ENCODE measurements at places on chromosomes 3 and 15.

DNA sequence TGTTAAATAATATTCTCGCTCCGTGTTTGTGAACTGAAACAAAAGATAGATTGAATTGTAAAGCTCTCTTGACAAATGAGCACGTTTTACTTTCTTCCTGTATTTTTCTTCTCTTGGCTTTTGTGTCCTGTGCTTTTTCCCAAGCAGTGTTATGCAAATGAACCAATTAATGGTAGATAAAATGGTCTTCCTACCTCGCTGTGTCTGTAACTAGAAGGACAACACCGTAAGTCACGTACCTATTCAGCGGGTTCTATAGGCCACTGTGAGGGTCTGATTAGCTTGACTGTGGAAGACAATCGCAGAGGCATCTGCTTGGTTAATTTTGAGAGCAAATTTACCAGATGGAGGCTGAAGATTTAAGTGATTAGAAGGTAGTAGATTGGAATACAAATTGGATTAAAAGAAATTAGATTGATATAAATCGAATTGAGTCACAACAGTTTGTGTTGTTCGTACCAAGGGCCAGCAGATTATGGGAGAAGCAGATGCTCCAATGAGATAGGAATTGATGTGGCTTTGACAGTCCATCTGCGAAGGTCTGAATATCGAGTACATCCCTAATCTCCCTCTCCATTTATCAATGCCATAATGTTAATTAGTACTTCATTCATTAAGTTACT is 40.2 kb downstream of the ROBO2 start:
- no peak for DNase-seq

GRCh38 chr3:177820683-177821316 is 623.5 kb upstream of the TBL1XR1 start:
- DNase-seq, result peak; percentile 84

DNA sequence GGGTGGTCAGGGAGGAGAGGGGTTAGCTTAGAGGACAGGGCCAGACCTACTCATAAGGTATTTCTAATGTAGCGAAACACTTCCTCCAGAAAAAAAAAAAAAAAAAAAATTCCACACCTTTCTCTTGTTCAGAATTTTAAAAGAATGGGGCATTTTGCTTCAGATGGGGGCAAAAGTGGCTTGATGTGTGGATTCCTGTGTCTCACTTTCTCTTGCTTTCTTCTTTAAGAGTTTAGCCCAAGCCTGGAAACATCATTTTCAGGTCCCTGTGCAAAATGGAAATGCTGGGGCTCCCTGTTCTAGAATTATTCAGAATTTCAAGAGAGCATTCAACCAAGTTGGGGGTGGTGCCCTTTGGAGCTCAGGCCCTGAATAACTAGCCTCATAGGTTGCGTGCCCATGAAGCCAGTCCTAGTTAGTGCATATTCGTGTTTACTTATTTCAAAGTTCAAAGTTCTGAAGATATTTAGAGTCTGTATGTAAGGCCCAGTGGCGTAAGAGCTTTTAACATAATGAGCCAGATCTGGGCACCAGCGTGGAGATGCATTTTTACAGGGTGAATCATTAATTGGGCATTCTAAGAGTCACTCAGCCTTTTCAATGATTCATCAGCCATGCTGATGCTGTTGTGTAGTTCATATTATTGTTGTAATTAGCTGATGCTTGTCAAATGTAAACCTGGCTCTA is 104.5 kb downstream of the RPLP1 start:
- DNase-seq, result no peak

DNA sequence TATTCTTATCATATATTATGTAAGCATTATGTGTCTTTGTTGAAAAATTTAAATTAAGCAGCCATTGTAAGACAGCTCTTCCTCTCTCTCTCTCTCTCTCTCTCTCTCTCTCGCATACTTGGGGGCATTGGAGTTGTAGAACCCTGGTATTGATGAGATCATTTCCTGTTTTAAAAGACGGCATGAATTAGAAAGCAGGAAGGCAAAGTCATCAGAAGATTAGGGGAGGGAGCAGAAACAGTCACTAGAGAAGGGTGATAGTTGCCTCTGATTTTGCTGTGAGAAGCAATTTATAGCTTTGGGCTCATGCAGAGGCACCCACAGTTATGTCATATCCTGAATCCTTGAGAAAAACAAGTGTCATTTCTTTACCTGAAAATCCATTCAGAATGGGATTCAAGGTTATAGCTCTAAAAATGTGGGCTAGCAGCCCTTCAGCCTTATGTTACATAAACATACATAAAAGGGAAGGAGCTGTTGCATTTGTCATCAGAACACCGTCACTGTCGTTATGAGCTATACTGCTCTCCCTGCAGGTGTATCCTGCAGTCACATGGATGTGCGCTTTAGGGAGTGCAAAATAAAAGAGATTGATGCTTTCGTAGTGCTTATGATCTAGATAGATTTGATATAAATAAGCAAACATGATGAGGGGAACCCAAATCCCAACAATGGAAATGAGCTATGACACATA is 213.8 kb downstream of the NR1D2 start:
- no peak for DNase-seq

DNA sequence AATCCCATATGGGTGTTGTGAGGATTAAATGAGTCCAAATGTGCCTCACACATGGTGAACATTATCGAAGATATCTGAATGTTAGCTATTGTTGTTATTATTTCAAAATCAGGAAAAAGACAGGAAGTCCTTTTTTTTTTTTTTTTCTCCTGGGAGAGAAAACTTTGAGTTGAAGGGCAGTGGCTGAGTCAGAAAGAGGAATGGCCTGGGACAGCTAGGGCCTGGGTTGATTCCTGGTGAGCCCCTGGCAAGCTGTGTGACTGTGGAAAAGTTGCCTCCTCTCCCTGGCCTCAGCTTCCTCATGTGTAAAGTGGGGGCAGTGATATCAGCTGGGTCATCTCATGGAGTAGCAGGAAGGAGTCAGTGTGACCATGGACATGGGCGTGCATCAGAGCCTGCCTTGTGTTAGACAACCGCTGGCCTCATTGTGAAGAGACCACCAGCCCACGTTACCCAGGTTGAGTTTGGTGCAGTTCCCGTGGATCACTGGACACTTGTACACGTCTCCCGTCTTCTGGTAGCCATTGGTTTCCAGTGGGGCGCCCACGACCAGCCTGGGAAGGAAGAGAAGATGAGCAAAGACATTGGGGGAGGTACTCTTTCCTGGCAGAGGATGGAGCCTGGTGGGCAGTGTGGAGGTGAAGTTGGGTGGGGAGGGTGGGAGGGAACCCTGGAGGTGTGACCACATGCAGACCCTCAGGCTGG is 63.1 kb downstream of the ITGA11 start:
- DNase-seq, result peak; percentile 14

DNA sequence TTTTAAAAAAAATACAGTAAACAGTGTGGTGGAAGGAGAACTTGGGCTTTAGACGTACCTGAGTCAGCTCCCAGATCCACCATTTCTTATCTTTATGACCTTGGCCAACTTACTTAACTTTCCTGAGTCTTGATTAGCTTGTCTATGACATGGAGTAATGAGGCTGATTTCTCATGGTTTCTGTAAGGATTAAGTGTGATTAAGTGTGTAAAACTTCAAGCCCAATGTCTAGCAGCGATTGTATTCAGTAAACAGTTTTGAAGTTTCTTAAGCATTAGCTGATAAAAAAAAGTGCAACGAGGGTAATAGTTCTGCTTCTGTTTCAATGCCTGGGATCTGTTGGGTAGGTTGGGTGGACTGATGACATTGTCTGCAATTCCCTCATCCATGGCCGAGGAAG is 10.8 kb downstream of the TRPM1 start:
- no peak for DNase-seq

- no peak for DNase-seq
Observed at GRCh38 chr3:83524901-83525300, 1433.9 kb upstream of the CADM2 start.

DNA sequence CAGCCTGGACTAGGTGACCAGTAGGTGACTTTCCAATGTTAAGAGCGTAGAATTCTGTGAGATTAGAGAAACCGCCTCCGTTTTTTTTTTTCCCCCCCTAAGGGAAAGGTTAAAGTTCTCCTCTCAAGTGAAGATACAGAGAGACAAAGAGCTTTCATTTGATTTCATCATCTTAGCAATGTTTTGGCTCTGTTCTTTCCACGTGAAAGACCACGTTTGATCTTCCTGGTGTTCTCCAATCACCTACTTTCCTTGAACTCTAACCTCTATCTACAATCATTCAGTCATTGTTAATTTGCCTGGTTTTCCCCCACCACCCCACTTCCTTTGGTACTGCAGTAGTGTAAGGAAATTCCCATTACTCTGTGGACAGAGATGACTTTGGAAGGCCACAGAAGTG is 36.9 kb upstream of the CLRN1 start:
- DNase-seq, result no peak

- DNase-seq, result peak; percentile 30
Observed at GRCh38 chr3:191296041-191296541, 33.1 kb upstream of the CCDC50 start.

DNA sequence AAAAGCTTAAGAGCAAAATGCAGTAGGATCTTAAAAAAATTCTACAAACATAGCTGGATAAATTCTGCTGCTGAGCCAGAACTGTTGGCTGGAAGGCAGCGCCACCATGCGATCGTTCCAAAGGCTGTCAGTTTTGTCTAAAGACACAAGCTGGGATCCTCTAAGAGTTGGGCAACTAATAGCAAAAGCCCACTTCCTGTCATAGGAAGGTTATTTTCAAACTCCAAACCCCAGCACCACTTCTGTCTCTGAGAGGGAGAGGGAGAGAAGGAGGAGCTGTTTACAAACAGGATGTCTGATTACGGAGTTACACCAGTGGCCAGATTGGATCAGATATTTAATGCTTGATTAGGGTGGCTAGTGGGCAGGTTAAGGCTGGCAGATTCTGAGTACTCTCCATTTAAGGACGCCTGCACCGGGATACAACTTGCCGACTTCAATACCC is 44.0 kb downstream of the EIF4E3 start:
- DNase-seq, result peak; percentile 82

DNA sequence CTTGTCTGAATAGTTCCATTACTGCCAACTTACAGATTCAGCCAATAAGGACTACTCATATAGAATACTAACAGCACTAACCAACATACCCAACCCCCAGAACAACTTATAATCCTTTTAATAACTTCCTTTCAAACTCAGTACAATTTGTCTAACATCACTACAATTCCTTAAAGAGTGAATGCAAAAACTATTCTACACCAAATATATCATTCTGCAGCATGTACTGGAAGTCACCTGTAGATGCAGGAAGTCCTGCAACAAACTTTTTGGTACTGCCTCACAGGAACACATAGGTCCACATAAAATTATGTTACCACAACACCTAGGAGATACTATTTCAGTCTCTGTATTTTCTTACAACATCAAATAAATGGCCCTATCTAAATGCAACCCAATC is 2.1 kb downstream of the CCNL1 start:
- DNase-seq, result no peak

- peak; percentile 78 for DNase-seq
Observed at GRCh38 chr3:138907539-138907938, 39.4 kb downstream of the FOXL2 start.

GRCh38 chr15:69504352-69505040 is 51.9 kb downstream of the RPLP1 start:
- DNase-seq, result peak; percentile 59

- DNase-seq, result peak; percentile 75
Observed at GRCh38 chr3:172711454-172711795, 558 bp upstream of the NCEH1 start.

DNA sequence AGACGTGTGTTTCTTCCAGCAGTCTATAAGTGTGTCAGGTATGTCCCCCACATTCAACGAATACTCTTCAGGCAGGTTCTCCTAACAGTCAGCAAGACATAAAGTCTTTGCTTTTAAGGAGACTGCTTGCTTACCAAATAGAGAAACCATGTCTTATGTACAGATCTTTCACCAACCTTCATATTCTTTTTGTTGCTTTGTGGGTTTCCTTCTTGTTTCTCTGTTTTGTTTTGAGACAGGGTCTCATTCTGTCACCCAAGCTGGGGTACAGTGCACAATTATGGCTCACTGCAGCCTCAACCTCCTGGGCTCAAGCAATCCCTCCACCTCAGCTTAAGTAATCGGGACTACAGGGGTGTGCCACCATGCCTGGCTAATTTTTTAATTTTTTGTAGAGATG is 14.3 kb downstream of the DYNC1LI1 start:
- no peak for DNase-seq

DNA sequence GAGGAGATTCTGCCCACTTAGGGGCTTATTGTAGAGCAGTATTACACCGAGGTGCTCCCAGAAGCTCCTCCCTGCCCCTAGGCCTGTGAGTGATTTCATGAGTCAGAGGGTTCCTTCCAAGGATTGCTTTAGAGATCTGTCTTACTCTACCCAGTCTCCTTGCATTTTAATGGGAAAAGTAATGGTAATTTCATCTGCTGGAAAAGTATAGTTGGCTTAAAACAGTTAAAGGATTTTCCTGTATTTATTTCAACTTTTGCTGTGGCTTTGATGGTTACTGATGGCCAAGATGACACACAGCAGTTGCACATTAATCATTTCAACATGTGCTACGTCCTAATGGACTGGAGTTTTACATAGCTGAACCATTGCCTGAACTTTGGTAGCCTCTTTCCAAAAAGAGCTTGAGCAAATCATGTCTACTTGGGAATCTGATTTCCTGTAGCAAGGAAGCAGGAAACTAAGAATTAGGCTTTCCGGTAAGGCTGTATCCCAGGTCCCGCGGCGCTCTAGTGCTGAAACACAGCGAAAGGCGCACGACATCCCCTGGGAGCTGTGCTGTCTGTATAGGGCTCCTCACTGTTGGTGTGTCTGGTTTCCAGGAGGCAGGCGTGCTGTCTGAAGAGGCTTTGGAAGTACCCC is 9.2 kb upstream of the PGPEP1L start:
- peak; percentile 5 for DNase-seq

DNA sequence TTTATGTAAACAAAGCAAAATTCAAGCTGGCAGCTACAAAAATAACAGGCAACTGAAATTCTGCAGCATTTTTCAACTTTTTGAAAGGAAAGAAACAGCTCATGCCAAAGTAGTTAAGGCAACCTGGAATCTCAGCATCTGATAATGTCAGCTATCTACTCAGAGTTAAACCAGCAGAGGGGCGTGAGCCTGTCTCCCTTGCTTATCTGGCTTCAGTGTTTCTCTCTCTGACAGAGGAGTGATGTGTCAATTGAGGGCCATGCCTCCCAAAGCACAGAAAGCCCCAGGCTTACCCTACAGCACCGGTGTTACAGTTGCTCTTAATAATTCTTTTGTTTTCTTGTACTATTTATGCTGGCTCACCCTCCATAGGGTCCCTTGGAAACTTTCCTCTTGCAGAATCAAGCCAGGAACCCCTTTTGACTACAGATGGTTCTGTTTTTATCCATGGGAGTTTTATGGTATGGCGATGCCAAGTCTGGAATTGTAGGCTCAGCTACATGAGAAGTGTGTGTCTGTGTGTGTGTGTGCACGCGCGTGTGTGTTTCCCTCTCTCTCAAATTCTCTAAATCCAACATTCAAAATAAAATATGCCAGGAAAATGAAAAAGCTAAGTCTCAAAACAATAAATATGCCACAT is 7.3 kb downstream of the TMEM212 start:
- no peak for DNase-seq

DNA sequence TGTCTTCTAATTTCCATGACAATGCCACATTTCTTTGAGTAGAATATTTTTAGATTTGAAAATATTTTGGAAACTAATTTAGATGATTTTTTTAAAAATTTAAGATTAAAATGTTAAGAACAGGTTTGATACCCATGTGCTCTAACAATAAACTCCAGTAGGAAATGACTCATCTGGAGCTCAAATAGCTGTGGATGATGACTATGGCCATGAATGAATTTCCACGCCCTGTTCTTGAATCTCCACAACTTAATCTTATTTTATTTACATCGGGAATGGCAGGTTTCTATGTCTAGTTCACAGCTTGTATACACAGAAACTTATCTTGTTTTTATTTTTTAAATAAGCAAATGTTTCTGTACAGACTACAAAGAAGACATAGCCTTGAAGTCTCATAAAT is 726.8 kb downstream of the NAALADL2 start:
- no peak for DNase-seq
